ENCODE measurements at places on chromosomes 13 and 19.
A peak's percentile ranks its signal among the peaks of the same experiment; 100 is the strongest.

GRCh38 chr19:7429638-7430282 is 59.1 kb downstream of the PEX11G start:
- DNase-seq: no peak

- DNase-seq: no peak
Measured at GRCh38 chr19:4795400-4795799, 3.9 kb downstream of the FEM1A start.

GRCh38 chr19:42175952-42176648 is 41.4 kb downstream of the DEDD2 start:
- DNase-seq: peak; percentile 12

DNA sequence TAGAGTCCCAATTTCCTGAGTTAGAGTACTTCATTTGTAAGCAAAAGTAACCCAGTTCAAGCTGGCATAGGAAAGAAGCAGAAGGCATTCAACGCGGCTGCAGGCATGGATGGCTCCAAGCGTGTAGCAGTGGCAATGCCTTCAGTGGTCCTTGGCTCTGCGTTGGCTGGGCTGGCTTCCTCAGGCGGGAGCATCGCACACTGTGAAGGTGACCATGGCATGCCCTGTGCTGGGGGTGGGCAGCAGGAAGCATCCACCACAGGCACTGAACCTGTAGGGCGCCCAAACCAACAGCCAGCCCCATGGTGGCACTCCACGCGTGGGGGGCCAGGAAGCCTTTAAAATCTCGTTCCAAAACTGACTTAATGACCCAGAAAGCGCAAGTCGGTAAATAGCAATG is 53.6 kb upstream of the SPACA7 start:
- no peak for DNase-seq

DNA sequence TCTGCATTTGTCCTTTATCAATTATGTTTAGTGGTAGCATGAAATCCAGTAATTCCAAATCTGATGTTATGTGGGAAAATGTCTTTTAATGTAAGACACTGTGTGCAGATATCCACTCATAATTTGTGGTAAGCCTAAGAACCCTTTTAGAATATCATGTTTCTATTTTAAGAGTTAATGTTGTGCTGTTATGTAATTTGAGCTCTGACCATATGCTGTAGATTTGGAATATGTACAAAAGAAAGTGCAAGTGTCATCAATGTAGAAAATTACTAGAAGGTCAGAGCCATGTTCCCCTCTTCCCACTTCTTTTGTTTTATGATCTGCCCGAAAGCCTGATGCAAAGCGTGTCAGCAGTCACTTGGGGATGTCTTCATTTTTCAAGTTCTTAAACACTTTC is 44.5 kb downstream of the SCEL start:
- no peak for DNase-seq

- no peak for DNase-seq
Measured at GRCh38 chr13:93336728-93337127, 110.1 kb downstream of the GPC6 start.

- no peak for DNase-seq
Measured at GRCh38 chr13:59210543-59210942, 953.2 kb downstream of the DIAPH3 start.

DNA sequence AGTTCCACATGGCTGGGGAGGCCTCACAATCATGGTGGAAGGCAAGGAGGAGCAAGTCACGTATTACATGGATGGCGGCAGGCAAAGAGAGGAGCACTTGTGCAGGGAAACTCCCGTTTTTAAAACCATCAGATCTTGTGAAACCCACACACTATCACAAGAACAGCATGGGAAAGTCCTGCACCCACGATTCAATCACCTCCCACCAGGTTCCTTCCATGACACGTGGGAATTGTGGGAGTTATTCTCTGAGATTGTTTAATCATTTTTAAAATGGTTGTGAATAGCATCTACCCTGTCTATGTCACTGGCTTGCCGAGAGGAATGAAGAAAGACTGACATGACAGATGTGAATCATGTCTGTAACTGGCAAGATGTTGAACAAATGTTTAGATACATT is 301.7 kb downstream of the HS6ST3 start:
- no peak for DNase-seq

DNA sequence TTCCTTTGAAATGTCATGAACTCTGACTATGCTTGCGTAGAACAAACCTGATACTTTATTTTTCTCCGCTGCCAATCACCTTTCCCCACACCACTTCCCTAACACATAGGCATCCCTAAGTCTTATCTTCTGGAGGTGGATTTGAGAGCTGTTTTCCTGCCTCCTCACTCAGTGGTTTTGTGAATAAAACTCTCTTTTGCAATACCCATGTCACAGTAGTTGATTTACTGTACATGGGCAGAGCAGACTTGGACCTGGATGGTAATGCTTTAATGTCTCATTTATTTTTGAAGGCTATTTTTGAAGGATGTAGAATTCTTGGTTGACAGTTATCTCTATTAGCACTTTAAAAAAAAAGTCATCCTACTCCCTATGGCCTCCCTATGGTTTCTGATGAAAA is 881.8 kb downstream of the SLITRK5 start:
- no peak for DNase-seq

Data from fibroblast of upper back skin (primary cell).